NCI-H1417 treated with DMSO at 0.1 percent for 48 hours (cell line): ENCODE measurements at places on chromosomes 16 and 17.

GRCh38 chr16:78823027-78823426 lies 723.6 kb downstream of the WWOX start:
- DNase-seq = no peak

- no peak for DNase-seq
Observed at GRCh38 chr17:43879723-43880419, 27.5 kb downstream of the MPP2 start.

DNA sequence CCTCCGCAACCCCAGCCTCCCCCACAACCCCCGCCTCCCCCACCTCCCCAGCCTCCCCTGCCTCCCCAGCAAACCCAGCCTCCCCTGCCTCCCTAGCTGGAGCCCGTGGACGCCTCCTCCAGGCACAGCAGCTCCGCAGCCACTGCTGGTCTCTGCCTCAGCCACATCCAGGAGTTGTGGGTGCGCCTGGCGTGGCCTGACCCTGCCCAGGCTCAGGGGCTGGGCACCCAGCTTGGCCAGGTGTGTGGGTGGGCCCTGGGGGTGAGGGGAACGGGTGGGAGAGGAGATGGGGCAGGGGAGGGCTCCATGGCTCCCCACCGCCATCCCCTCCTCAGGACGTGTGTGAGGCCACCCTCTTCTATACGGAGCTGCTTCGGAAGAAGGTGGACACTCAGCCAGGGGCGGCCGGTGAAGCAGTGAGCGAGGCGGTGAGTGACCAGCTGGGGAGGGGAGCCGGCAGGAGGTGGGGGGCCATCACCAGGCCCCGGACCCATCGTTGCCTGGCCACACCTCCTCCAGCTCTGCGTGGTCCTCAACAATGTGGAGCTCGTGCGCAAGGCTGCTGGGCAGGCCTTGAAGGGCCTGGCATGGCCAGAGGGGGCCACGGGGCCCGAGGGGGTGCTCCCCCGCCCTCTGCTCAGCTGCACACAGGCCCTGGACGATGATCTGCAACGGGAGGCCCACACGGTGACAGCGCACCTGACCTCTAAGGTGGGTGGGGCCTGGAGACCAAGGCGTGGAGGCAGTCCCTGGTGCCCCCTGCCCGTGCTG lies 5.8 kb downstream of the TSR3 start:
- DNase-seq = no peak

DNA sequence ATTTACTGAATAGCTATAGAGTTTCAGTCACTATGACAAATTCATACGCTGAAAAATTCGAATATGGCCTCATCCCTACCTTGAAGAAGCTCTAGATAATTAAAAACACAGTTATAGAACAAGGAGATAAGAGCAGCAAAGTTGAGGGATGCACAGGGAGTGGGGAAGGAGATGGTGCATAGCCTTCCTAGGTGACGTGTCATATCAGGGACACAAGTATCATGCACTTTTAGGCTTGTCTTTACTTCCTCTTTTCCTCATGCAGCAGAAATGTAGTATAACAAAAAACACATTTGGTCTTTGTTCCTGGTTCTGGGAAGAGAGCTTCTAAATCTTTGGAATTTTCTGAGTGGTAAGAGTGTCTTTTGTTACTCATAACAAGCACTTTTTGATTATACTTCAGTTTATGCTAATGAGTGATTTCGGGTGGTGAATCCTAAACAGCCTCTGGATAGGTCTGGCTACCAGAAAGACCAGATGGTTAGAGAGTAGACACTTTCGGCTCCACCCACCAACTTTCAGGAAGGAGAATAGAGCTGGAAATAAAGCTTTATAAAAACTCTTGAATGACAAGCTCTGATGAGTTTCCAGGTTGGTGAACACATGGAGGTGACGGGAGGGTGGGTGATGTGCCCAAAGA lies 341.4 kb downstream of the UTP18 start:
- DNase-seq = no peak

DNA sequence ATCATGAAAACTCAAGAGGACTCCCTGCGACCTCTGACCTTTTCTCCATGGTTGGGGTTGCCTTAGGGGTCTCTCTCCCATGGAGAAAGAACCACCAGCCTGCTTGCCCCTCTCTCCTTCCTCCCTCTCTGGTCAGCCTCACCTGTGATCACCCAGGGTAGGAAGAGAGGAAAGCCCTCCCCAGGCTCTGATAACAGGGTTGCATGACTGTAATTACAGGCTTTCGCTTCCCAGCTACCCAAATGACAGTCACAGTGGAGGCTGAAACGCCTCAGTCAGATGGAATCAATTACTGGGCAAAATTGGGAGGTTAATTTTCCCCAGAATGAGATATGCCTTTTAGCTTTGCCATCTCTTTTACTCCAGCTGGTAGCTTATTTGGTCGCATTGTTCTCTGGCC lies 265.8 kb upstream of the SOX9 start:
- DNase-seq = peak; percentile 54

- no peak for DNase-seq
Observed at GRCh38 chr17:15267996-15268395, 2.9 kb upstream of the PMP22 start.

- DNase-seq = no peak
Observed at GRCh38 chr17:50420419-50421112, 5.5 kb upstream of the ACSF2 start.

- no peak for DNase-seq
Observed at GRCh38 chr16:73739049-73739769, 557.4 kb upstream of the PSMD7 start.

- no peak for DNase-seq
Observed at GRCh38 chr16:14199624-14200023, 128.5 kb downstream of the MRTFB start.

DNA sequence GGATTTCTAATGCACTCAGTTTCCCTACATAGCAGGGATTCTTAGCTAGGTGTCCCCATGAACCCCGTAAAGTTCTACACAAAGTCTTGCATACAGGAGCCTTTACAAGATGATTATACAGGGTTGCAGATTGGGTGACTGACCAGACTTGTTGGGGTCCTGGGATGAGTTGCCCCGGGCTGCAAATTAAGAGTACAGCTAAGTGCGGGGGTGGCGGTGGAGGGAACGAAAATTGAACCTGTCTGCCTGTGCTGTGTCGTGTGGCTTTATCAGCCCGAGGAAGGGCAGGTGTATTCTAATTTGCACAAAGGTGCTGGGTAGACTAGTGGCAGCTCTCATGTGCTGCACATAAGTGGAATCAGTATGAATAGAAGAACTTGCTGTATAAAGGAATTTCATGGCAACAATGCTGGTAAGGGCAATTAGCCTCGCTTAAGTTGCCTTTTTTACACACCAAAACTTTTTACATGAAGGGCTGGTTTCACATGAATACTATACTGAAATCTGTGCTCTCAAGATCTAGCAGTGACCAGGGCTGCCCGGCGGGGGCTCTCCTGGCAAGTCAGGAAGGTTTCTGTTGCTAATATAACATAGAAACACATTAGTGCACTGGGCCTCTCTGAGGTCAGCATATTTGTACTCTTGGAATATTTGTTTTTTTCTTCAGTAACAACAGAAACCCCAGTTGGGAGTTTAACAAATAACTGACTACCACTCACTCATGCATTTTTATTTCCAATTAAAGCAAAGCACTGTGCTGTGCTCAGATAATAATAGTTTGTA lies 50.7 kb downstream of the ADCY7 start:
- no peak for DNase-seq

- DNase-seq = no peak
Observed at GRCh38 chr16:50244140-50244503, 22.2 kb upstream of the ADCY7 start.

- no peak for DNase-seq
Observed at GRCh38 chr17:64061178-64061898, 40.9 kb upstream of the ICAM2 start.
